ENCODE measurements at places on chromosomes 7 and 10.

DNA sequence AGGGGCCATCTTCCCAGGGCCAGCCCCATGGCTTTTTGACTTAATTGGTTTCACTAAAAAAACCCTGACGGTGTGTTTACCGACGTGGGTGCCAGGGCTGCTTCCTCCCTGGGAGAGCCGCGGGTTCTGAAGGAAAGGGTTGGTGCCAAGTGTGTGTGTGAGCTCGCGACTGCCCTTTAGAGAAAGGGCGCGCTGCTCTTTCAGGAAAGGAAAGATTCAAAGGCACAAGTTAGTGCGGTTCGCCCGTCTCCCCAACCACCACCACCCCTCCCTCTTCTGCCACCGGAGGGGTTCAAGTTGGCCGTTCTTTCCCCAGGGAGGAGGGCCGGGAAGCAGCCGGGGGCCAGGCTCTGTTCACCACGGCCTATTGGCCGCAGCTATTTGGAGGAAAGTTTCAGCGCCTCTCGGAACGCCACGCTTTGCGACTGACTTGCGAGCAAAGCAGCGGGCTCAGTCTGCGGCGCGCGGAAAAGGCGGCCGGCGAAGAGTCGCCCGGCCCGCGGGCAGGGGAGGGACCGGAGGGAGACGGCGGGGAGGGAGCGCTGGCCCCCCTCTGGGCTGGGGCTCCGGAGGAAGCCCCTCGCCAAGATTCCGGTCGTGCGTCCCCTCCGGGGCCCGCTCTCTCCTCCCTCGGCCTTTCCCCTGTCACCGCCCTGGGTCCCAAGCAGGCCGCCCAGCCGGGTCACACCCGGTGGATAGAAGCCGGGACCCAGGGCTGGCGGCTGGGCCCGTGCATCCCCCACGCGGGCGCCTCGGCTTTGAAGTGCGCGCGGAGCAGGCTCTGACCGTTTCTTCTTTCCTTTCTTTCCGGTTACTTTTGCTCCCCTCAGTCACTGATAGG, 165.9 kb upstream of the PPP1R3A start:
- DNase-seq: no peak

DNA sequence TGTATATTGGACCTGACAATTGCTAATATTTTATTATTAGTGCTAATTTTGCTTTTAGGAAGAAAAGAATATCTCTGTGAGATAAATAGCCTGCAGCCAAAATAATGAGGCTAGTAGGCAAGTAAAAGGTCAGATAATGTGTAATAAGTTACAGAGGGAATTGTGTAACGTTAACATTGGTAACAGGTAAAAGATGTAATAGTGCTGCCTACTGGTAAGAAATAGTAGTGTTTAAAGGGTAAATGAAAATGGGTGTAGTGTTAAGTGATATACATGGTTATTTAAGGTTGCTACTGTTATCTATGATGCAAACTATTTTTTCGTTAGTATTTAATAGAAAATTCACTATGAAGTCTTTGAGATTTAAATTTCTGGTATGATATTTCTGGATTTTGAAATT, 9.2 kb upstream of the FOXP2 start:
- DNase-seq: no peak

- no peak for DNase-seq
Observed at GRCh38 chr7:29276199-29276598, 81.6 kb downstream of the CHN2 start.

DNA sequence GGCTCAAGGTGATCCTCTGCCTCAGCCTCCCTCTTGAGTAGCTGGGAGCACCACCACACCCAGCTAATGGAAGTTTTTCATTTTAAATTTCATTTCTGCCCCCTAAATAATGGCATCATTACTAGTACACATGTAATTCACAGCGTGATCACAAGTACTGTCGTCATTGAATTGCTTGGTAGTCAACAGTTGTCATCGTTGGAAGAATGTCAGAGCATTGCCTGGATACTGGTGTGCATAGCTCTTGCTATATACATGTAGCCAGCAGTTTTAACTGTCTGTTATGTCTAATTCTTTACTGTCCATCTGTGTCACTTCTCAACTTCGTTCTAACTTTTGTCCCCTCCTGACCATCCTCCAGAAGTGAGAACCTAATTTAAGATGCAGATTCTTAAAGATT, 62.1 kb downstream of the CRPPA start:
- no peak for DNase-seq

DNA sequence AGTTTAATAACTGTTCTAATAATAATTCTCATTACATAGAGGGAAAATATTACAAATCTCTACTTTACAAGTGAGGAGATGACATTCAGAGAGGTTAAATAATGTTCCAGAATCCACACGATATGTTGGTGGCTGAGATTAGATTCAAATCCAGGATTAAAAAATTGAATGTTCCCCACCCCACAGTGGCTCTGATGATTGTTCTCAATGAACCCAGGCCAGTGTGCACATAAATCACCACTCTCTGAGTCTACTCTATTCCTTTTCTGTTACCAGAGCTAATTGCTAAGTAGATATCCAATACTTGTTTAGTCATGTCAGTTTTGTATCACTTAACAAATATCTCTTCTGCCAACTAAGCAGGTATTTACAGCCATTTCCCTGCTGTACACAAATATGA, 281.0 kb downstream of the ABCA13 start:
- DNase-seq: no peak

DNA sequence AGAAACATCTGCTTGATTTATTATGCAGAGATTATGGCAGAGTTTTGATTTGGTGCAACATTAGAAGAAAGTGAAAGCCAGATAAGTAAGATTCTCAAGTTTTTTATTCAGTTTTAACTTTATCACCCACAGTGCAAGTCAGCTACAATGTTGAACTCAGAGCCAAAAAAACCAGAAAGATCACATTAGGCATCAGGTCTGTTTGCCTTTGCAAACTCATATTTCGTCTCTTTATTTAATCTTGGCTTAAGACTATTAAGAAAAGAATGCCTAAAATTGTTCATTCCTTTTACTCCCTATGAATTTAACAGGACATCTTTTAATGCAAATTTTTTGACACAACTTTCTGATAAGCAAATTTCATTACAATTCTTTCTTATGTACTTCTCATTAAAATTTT, 76.0 kb upstream of the TMEM26 start:
- DNase-seq: no peak

- DNase-seq: no peak
Observed at GRCh38 chr10:103781329-103782061, 73.9 kb downstream of the SH3PXD2A start.

DNA sequence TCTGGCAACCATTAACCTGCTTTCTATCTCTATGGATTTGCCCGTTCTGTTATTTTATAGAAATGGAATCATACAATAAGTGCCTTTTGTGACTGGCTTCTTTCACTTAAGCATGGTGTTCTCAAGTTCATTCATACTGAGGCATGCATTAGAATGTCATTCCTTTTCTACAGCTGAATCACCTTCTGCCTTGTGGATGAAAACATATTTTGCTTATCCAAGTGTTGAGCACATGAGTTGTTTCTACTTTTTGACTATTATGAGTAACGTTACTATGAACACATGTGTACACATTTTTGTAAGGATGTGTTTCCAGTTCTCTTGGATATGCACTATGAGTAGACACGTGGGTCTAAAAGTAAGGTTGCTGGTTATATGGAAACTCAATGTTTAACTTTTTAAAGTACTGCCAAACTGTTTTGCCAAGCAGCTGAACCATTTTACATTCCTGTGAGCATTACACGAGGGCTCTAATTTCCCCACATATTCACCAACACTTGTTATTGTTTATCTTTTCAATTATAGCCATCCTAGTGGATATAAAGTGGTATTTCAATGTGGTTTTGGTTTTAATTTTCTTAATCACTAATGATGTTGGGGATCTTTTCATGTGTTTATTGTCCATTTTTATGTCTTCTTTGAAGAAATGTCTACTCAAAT, 241.3 kb downstream of the FANK1 start:
- DNase-seq: no peak

DNA sequence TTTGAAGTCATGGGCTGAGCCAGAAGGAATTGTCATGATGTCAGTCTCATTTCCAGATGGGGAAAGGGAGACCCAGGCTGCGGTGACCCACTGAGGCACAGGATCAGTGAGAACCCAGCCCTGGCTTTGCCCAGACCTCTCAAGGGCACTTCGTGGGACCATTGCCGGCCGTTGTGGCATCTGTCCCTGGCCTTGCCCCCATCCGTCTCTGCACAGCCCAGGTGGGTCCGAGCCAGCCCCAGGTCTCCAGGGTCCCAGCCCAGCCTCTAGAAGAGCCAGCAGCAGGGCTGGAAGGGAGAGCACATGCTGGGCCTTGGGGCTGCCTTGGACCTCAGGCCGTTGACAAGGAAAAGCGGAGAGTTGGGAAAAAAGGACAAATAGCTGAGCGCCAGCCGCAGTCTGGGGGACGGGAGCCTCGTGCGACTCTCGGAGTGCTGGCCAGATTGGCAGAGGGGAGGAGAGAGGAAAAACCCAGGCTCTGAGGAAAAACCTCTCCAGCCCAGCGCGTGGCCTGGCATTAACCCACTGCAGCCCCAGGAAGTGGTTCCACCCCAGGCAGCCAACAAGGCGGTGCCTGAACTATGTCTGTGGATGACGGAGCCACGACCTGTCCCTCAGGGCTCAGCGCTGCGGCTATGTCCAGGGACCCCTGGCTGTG, 30.2 kb downstream of the GRIFIN start:
- no peak for DNase-seq

GRCh38 chr10:80964179-80964578, 426.5 kb downstream of the SH2D4B start:
- no peak for DNase-seq

DNA sequence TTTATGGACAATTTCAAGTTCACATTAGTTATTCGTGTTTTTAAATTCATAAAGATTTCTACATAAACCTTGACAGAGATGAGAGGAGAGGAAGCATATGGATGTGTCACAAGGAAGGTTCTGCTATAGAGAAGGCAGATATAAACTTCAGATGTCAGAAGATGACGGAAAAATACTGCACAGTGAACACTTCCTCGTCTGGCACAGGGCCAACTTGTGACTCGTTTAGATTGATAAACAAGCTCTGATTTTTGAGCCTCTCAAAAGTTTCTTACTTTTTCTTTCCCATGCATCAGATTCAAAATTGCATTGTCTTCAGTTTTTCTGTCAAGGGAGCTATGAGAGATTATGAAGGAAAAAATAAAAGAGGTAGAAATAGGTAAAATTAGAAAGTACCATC, 156.4 kb upstream of the MINDY3 start:
- DNase-seq: no peak

- no peak for DNase-seq
Observed at GRCh38 chr10:117780411-117780810, 237.9 kb downstream of the EMX2 start.

- DNase-seq: no peak
Observed at GRCh38 chr7:33485747-33486493, 356.6 kb downstream of the BBS9 start.

DNA sequence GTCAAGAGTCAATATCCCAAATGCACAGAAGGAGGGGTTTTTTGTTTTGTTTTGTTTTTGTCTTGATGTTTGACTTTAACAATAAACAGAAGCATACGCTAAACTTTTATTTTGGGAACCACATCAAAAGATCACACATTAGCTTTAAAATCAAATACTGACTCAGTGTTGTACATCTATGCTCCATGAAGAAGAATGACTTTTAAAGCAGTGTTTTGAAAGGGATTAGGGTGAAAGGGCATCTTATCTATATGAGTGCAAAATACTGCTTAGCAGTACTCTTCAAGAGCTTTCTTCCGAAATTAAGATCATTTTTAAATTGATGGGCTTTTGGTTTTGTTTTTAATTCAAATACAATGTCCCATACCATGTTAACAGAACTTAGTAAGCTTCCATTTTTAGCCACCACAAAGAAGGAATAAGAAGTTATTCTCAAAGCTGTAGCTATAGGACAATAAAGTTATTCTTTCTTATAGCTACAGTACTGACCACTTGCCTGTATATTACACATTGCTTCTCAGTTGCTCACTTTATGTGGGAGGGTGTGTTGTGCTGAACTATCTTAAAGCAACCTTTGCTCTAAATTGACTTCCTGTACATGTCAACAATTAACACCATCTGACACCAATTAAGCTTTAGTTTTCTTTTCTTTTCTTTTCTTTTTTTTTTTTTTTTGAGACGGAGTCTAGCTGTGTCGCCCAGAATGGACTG, 144.3 kb upstream of the KAT6B start:
- DNase-seq: no peak

DNA sequence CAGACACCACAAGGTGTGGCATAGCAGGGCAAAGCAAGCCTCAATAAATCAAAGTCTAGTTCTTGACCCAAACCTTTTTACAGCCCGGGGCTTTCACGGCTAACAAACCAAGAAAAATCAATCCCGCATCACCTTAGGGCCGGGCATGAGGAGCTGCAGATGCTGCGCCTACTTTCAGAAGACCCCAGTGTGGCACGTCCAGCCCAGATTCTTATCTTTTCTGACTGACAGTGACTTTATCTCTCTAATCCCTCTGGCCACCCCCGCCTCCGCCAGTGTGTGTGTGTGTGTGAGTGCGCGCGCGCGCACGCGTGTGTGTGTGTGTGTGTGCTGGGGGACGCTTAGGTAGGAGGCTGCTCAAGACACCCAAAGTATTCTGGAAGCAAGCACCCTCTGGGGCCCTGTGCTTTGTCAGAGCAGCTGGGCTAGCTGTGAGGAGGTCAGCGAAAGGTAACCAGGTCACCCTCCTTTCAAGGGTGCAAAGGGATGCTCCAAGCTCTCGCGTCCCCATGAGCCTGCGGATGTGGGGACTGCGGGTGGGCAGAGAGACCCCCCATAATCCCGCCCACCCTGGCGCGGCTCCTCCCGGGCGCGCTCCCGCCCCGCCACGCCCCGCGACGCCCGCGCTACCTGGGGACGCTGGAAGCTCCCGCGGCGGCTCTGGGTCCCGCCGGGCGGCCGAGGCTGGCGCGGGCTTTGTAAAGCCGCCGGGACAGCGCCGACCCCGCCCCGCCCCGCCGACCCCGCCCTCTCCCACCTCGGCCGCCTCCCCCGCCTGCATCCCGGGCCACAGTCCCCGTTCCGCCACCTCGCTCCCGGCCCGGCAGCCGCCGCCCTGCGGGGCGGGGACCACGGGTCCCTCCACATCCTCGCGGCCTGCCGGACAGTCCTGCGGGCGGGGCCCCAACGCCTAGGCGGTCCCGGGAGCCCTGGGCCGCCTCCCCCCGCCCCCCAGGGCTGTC, 57.1 kb upstream of the RHOBTB1 start:
- no peak for DNase-seq

DNA sequence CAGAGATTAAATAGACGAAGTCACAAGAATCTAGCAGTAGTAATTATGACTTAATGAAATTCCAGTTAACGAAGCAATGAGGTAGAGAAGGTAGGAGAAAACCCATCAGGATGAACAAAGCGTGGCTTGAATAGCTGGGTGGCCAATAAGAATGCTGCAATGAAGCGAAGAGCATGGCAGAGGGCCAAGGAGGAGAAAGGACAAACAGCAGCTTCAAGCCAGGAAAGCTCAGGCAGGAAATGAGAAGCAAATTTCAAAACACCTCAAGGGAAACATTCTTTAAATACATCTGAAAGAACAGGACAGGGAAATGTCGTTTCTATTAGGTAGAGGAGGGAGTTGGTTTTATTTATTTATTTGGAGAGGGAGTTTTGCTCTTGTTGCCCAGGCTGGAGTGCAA, 122.5 kb downstream of the KIAA1217 start:
- no peak for DNase-seq

DNA sequence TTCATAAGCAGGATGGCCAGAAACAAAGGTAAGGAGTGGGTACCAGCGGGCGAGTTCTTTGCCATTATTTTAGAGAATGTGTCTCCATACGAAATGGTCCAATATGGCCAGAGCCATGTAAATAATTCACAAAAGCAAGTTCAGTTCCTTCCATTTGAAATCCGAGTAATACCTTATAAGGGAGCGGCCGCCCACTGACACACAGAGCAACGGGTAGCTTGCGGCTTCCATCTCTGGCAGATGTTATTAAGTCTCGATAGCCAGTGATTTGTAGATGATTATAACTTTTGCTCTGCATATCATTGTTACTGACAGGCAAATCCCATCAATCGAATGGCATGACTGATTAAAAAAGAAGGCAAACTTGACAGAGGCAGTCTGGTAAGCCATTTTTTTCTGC, 63.2 kb downstream of the GFRA1 start:
- no peak for DNase-seq
